ENCODE measurements at places on chromosomes 11 and 22.

GRCh38 chr11:123183391-123184099 lies 11.5 kb downstream of the CLMP start:
- no peak for DNase-seq

- DNase-seq = no peak
Observed at GRCh38 chr11:8867931-8868631, 42.9 kb upstream of the AKIP1 start.

- DNase-seq = no peak
Observed at GRCh38 chr11:109851780-109852390, 241.3 kb upstream of the ZC3H12C start.

DNA sequence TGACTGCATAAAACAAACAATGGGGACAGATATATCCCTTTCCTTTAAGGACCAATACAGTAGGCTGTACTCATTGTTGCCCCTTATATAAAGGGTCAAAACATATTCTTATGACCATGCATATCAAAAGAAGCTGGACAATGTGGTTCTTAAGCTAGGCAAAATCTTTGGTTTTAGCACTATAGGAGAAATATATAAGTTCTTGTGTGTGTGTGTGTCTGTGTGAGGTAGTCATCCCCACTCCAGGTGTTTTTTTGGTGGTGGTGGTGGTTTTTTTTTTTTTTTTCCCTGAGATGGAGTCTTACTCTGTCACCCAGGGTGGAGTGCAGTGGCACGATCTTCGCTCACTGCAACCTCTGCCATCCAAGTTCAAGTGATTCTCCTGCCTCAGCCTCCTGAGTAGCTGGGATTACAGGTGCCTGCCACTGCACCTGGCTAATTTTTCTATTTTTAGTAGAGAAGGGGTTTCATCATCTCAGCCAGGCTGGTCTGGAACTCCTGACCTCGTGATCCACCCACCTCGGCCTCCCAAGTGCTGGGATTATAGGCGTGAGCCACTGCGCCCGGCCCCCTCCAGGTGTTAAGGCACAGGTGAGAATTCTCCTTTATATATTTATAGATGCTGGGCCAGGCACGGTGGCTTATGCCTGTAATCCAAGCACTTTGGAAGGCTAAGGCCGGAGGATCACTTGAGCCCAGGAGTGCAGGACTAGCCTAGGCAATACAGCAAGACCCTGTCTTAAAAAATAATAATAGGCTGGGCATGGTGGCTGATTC lies 12.0 kb upstream of the ZNF143 start:
- DNase-seq = no peak

- no peak for DNase-seq
Observed at GRCh38 chr11:12137938-12138731, 27.7 kb downstream of the MICAL2 start.
